ENCODE measurements at places on chromosomes 3 and 15.

DNA sequence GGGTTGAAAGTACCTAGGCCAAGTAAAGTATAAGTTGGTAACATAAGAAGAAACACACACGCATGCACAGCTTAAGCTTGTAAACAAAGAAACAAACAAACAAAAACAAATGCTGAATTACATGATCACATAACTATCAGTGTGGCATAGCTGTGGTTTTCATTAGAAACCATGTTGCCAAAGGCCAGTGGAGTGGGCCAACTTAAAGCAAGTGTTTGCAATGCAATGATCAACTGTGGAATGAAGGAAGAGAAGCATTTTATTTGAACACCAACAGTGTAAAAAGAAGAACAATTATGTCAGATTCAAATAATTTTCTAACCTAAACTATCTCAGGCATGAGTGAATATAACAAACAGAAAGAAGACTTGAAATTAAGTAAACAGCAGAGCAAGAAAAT lies 199.4 kb upstream of the STRIT1 start:
- DNase-seq: no peak

DNA sequence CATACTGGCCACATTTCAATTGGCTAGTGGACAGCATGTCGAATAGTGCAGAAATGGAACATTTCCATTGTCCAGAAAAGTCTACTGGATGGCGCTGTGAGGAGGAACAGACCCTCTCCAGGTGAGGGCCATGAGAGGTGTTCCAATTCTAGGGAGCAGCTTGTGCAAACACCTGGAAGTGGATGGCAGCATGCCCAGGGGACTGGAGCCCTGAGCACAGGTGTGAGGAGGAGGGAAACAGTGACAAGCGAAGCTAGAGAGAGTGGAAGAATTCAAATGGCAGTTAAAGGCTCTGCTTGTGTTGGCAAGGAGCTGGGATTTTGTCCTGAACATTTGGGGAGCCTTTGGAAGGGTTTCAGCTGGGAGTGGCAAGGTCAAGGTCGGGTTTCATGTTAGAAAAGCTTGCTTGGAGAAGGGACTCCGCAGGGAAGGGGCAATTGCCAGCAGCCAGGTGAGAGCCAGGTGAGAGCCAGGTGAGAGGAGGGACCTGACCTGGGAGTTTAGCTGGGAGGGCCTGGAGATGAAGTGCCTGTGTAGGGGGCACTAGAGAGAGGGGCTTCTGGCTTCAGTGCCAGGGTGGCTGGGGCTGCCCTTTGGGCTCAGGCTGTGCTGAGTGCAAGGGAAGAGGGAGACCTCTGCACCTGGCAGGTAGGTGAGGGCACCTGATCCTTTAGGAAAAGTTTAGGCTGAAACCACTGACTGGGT lies 93.8 kb downstream of the LINGO1 start:
- no peak for DNase-seq

- DNase-seq: no peak
Observed at GRCh38 chr15:64931381-64931780, 19.7 kb downstream of the ANKDD1A start.

DNA sequence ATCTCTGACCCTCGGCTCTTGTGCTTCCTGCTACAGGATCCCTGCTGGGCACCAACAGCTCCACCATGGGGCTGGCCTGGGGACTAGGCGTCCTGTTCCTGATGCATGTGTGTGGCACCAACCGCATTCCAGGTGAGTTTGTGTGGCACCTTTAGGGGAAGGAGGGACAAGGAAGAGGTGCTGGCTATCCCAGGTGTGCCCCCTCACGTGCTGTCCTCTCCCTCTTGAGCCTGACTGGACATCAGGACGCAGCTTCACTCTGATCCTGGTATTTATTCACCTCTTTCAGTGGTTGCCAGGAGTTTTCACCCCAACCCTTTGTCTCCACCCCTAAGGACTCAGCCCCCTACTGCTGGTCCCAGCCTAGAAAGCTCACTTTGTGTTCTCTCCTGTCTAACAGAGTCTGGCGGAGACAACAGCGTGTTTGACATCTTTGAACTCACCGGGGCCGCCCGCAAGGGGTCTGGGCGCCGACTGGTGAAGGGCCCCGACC lies 960 bp downstream of the THBS1 start:
- no peak for DNase-seq

GRCh38 chr3:46091046-46091445 lies 63.8 kb upstream of the XCR1 start:
- DNase-seq: no peak
